ENCODE measurements at places on chromosomes 4 and X.

GRCh38 chr4:83364312-83364711 lies 29.7 kb upstream of the HPSE start:
- DNase-seq = no peak

DNA sequence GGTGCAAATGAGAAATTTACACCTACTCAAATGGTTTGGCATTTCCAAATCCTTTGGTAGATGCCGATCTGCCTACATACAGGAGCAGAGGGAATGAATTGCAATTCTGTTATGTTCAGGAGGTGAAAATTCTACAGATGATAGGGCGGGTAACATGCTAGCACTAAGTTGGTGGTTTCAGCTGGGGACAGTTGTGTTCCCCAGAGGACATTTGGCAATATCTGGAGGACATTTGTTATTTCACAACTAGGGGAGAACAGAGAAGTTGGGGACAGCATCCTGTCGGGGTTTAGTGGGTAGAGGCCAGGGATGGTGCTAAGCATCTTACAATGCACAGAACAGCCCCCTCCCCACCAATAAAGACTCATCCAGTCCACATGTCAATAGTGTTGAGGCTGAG lies 96.5 kb upstream of the PUDP start:
- no peak for DNase-seq

DNA sequence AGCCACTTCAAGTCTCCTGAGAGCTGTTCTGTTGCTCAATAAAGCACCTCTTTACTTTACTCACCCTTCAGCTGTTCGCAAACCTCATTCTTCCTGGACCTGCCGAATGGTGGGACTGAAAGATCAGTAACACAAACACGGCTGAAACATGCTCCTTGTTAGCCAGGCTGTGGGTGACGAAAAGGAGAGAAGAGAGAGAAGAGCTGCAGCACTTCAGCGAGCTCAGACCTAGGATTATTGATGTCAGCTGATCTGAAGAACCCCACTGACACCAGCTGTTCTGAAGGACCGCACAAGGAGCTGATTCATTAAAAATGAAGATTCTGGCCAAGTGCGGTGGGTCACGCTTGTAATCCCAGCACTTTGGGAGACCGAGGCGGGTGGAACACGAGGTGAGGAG lies 2020.0 kb upstream of the ADGRL3 start:
- no peak for DNase-seq

DNA sequence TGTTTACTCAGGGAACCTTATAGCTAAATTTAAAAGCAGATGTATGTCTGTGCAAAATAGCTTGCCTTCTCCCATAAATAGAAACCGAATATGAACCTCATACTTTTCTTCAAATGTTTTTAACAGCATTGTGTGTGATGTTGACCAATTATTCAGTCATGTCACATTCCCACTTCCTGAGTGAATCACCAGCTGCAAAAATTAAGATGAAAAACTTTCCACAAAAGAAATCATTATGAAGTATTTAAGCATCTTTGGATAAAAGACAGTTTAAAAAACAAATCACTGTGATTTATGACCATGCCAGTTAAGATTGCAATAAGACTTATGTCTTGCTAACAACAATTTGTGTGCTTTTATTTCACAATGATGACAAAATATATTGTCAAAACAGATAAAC lies 220.1 kb downstream of the PDGFC start:
- DNase-seq = no peak

- DNase-seq = no peak
Observed at GRCh38 chr4:169151671-169152070, 119.1 kb downstream of the SH3RF1 start.

- DNase-seq = peak; percentile 98
Observed at GRCh38 chr4:118765399-118765798, 70.5 kb downstream of the SEC24D start.

GRCh38 chr4:76987153-76987591 lies 37.6 kb downstream of the SEPTIN11 start:
- DNase-seq = peak; percentile 92

GRCh38 chr4:598925-599324 lies 22.8 kb upstream of the TMEM271 start:
- no peak for DNase-seq

- no peak for DNase-seq
Observed at GRCh38 chrX:71111141-71111843, at the start of gene IL2RG. Gene IL2RG, minus strand, starts transcription at chrX:71111577. Its CDS starts 38 bp downstream, at chrX:71111539.

GRCh38 chr4:1398681-1399507 lies 7.3 kb downstream of the NKX1-1 start:
- no peak for DNase-seq

- DNase-seq = no peak
Observed at GRCh38 chr4:153375303-153375702, 30.8 kb downstream of the MND1 start.

GRCh38 chr4:102061133-102061532 lies 270.6 kb downstream of the BANK1 start:
- DNase-seq = no peak

GRCh38 chr4:53365486-53366300 lies at the start of gene SCFD2:
Gene SCFD2, minus strand, starts transcription at chr4:53366061.
- peak; percentile 90 for DNase-seq

GRCh38 chrX:18098763-18099162 lies 121.9 kb downstream of the BEND2 start:
- no peak for DNase-seq

DNA sequence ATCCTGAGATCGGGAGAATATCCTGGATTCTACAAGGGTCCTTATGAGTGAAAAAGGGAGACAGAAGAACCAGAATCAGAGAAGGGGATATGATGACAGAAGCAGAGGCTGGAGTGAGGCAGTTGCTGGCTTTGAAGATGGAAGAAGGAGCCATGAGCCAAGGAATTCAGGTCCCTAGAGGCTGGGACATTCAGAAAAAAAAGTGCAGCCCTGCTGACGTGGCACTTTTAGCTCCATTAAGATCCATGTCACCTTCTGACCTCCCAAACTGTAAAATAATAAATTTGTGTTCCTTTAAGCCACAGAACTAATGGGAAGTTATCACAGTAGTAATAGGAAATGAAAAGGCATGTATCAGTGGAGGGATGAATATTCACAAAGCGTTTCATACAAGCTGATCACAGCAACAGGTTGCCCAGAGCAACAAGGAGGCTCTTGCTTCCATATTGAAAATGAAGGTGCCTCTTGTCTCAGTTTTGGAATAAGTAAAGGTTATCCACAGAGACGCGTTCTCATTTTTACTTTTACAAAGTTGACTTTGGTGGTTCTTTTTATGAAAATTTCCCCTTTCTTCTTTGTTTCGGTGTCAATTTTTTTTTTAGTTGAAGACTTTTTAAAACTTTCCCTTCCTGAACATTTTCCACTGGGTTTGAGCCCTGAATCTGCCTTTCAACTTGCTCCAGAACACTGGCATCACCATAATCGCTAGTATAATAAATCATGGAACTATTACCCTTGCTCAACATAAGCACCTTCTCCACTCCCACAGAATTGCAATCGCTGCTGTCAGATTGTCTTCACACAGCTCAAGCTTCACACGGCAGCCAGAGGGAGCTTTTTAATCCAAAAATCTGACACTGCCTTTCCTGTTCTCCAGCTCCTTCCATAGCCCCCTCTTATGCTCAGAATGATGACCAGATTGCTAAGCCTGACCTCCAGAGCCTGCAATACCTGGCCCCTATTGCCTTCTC lies 127.6 kb upstream of the RBPJ start:
- no peak for DNase-seq

GRCh38 chrX:135009057-135009610 lies 13.2 kb downstream of the RTL8B start:
- DNase-seq = no peak

GRCh38 chrX:129000018-129000417 lies 523.3 kb downstream of the SMARCA1 start:
- DNase-seq = no peak

GRCh38 chr4:174265916-174266315 lies 17.6 kb downstream of the FBXO8 start:
- no peak for DNase-seq

DNA sequence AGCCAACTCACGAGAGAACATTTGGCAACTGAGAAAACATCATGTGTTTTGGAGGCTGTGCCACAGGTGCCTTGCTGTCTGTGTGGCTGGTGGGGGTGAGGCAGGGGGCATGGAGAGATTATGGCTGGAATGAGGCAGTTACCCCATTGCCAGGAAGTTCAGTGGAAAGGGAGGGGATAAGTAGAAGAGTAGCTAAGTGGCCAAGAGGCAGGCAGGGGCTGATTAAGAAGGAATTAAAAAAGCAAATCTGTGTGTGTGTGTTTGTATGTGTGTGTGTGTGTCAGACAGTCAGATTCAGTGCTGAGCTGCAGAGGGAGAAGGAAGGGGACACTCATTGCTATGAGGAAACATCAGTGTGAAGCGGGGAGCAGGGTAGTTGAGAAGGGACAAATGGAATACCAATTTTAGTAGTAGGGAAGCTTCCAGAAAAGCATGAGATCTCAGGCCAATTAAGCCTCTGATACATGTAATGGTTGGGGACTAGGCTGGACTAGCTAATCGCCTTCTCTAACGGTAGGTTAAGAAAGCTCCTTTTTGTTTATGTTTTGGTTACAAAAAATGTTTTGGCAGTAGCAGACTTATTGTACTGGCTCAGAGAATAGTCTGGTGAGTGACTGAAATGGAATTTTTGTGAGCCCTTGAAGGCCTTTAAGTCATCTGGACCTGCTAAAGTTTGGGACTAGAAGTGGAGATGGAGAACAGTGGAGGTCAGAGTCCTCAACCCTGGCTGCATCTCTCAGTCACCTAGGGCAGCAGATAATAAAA lies 18.5 kb downstream of the TMEM164 start:
- DNase-seq = peak; percentile 56

GRCh38 chrX:46333550-46333949 lies 211.7 kb downstream of the ZNF674 start:
- DNase-seq = no peak

DNA sequence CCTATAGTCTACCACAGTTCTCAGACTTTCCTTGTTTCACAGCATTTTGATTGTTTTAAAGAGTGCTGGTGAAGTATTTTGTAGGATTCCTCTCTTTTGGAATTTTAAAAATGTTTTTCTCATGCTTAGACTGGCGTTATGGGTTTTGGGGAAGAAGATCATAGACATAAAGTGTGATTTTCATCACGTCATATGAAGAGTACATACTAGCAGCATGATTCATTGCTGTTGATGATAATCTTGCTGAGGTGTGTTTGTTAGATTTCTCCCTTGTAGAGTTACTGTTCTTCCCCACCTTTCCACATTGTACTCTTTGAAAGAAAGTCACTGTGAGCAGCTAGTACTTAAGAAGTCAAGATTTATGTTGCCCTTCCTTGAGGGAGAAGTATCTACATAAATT lies 396.1 kb upstream of the GNPDA2 start:
- no peak for DNase-seq

DNA sequence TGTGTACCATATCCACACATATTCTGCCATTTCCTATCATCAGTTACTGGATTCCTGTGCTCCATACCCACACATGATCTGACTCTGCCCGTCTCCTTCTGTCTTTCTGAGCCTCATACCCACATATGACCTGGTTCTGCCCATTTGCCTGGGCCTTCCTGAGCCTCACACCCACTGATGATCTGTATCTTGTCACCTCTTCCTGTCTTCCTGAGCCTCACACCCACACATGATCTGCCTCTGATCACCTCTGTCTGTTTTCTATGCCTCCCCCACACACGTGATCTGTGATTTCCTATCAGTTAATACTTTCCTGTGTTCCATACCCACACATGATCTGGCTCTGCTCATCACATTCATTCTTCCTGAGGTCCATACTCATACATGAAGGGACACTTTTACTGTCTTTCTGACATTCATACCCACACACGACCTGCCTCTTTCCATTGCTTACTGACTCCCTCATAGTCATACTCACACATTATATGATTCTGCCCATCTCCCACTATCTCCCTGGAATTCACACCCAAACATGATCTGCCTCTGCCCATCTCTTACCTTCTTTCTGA lies 32.5 kb downstream of the SCML1 start:
- no peak for DNase-seq

- no peak for DNase-seq
Observed at GRCh38 chrX:97266406-97267121, 382.9 kb downstream of the RPA4 start.

GRCh38 chr4:44845309-44845708 lies 119.0 kb upstream of the GNPDA2 start:
- no peak for DNase-seq

DNA sequence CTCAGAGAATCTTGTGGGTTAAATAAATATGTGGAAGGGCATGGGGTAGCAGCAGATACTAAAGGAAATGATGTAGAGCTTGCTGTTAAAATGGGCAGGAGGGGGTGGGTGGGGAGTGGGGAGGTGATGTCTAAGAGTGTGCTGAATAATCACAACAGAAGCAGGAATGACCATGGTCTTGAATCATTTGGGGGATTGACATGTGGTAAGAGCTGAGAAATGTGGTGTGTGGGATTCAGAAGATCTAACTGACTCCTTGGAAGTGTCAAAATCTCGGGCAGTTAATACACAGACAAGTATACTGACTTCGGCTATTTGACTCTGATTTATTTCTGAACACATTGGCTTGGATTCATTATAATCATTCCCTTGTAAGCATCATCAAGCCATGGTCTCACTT lies 6.8 kb downstream of the VGLL1 start:
- DNase-seq = no peak

DNA sequence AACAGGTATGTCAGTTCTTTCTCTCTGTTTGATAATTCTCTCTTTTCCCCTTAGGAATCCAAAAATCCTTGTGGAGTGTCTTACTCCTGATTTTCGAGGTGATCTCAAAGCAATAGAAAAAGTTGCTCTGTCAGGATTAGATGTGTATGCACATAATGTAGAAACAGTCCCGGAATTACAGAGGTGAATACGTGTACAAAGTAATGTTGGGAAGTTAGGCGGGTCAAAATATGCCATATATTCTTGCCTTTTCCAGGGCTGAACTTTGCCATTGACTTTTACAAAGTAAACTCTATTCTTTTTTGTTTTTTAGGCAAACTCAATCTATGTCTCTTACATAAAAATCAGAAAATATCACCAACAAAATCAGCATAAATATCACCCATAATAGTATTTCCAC lies 8.6 kb downstream of the LIAS start:
- no peak for DNase-seq

DNA sequence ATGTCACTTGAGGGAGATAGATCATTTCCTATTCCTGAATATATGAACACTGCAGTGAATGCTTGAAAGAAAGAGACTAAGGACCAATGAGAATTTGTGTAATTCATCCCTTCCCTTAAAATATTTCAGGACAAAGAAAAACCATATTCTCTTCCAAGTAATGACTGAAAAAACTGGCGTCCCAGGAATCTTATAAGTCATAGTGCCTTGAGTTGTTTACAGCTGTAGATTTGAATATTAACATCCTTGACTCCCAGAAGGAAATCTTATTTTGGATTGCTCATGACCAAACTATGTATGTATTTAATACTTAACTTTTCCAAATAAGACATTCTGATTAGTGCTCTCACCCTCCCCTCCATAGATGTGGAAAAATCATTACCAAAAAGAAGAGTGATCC lies 55.5 kb downstream of the CLDN22 start:
- no peak for DNase-seq
